ENCODE measurements at places on chromosomes 12 and 14.
A peak's percentile ranks its signal among the peaks of the same experiment; 100 is the strongest.

- no peak for DNase-seq
Measured at GRCh38 chr14:95814363-95815225, 62.0 kb upstream of the TUNAR start.

DNA sequence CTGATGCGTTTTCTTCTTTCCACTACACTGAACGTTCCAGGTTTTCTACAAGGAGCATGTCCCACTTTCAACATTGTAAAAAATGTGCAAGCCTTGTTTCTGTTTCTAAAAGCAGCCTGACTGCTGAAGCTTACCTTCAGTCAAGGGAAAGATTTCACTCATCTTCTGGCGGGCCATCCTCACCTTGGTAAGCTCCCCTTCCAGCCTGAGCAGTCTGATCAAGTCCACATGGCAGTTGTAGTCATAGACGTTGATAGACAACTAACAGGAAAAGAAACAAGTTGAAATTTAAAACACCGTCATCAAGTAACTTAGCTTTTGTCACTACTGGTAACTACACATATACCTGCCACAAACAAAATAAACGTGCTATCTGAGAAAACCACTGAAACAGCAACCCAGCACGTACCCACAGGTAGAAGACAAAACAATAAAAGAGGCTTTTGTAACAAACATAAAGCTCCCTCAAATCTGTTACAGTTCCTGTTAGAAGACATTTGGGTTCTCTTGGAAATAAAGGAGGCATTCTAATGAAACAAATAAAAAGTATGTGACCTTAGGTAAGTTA lies 11.9 kb downstream of the SART3 start:
- no peak for DNase-seq

GRCh38 chr14:105074601-105075053 lies 9.4 kb upstream of the GPR132 start:
- DNase-seq, result no peak

DNA sequence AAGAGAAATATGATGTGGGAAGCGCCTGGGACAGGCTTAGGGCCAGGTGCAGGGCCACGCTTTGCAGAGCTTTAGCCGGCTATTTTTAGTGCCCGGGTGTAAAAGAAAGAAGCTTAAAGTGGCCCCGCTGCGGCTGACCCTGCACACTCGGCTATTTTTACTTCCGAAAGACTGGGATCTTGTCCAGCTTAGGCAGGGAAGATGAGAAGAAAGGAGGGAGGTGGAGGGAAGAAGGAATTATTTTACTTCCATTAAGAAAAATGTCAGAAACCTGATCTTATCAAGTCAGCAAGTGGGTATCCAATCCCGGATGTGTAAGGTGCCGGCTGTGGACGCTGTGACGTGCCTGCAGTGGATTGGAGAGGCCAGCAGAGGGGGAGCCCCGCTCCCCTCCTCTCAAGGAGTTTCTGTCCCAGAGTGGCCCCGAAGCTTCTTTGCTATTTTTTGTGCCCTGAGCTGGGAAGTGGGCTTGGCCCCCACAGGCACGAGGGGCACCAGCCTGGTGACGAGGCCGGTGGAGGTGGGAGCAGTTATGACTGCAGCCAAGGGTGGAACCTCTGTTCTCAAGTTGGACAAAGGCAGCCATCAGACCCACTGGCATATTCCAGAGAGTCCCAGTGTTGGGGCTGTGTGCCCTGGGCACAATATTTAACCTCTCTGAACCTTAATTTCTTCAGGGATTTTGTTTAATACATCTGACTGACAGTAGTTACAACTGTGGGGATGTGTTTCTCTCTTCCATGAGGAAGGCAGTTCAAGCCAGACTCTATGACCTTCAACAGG lies 97.7 kb downstream of the ESRRB start:
- no peak for DNase-seq

- no peak for DNase-seq
Measured at GRCh38 chr12:55862286-55862685, 19.6 kb upstream of the MMP19 start.

DNA sequence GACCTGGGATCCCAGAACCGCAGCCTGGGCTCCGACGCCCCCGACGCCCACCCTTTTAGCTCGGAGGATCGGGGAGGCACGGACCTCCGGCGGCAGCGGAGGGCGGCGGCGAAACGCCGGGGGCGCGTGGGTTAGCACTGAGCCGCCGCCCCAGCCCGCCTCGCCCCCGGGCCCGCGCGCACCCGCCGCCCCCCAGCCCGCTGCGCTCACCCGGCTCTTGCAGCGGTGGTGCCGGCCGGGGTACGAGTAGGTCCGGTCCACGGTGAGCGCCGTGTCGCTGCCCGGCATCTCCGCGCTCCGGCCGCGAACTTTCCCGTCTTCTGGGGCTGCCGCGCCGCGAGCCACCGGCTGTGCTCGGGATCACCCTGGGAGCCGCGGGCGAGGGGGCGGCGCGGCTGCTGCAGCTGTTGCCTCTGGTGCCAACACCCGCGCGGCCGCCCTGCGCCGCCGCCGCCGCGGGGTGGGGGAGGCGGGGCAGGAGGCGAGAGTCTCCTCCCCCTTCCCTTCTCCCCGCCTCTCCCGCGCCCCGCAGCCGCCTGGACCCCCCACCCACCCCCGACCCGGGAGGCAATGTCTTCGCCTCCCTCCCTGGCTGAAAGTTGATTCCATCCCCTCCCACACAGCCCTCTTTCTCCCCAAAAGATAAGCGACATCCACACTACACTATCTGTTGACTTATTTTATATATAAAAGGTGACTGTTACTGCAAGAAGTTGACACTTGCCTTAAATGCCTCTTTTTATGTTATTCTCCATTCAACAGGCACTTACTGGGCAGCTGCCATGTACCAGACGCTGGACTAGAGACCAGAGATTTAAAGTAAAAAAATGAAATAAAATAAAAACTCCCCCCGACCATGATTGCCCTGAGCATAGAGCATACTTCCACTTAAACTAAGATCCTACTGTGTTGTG lies at the start of gene TMCC3:
TMCC3 (minus strand) TSS at position 415 of the 914 bp plus-strand sequence; CDS start at position 288, 127 bp downstream.
- DNase-seq, result peak; percentile 39

DNA sequence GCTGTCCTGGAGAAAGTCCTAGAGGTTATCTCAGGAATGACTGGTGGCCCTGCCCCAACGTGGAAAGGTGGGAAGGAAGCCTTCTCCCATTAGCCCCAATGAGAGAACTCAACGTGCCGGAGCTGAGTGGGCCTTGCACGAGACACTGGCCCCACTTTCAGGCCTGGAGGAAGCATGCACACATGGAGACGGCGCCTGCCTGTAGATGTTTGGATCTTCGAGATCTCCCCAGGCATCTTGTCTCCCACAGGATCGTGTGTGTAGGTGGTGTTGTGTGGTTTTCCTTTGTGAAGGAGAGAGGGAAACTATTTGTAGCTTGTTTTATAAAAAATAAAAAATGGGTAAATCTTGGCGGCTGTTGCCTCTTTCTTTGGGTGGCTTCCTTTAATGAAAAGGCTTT lies 152.8 kb downstream of the SMOC1 start:
- DNase-seq, result no peak

DNA sequence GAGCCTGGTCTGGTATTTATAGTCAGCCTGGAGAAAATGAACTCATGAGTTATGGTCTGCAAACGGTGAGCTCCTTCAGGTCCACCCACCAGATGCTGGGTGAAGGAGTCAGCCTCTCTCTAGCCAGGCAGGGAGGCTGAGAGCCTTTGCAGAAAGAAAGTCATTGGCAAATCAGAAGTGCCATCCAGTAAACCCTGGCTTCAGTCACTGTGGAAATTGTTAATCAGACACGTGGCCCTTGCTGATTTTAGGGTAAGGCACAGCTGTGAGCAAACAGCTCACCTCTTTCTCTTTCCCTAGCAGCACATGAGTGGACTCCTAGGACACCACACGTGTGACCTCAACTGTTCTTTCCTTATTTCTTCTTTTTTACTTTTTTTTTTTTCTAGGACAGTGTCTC lies 44.9 kb downstream of the CHST11 start:
- no peak for DNase-seq

DNA sequence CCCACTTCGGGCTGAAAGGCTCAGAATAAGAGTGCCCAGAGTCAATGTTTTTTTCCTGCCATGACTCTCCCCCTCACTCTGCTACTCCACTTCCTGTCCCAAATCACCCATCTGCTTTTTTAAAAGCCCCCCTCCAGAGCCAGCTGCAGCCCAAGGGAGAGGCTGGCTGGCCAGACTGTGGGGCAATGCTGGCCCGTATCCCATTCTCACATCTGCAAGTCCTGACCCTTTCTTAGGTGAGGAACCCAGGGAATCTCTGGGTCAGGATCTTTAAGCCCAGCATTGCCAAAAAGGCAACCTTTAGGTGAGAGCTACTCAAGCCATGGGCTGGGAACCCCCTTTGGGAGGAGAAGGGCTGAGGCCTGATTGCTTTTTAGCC lies 1.7 kb upstream of the ITGA5 start:
- DNase-seq, result no peak

DNA sequence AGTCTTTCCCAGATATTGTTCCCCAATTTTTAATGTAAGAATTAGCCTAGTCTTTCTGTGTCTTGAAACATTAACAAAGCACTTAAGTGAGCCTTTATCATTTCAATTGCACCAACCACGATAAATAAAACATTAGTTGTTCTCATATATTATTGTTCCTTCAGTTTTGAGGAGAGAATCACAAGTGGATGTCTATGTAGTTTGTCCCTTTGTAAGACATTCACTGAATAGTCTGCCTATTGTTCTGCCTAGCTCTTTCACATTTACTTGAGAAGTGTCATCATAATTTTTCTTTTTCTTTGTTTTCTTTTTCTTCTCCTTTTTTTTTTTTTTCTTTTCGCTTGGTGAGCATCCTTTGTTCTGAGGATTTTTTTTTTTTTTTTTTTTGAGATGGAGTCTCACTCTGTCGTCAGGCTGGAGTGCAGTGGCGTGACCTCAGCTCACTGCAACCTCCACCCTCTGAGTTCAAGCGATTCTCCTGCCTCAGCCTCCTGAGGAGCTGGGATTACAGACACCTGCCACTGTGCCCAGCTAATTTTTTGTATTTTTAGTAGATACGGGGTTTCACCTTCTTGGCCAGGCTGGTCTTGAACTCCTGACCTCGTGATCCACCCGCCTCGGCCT lies 129.7 kb downstream of the SYT1 start:
- DNase-seq, result no peak

DNA sequence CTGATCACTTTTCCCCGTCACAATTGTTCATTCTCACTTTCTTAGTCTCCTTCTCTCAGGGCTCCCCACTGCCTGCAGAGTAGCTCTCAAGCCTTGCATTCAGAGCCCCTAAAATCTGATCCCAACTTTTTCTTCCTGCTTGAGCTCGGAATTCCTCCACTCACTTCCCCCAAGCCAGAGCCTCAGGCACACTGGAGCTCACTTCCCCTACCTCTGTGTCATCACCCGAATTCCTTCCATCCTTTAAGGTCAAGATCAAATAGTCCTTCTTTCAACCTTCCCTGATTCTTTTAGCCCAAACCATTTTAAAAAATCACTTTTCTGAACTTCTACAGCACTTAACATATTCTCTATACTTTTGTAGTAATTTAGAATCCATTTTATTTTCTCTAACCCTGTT lies 34.1 kb upstream of the ATP23 start:
- DNase-seq, result no peak

- no peak for DNase-seq
Measured at GRCh38 chr12:32574585-32574984, 104.5 kb upstream of the DNM1L start.

DNA sequence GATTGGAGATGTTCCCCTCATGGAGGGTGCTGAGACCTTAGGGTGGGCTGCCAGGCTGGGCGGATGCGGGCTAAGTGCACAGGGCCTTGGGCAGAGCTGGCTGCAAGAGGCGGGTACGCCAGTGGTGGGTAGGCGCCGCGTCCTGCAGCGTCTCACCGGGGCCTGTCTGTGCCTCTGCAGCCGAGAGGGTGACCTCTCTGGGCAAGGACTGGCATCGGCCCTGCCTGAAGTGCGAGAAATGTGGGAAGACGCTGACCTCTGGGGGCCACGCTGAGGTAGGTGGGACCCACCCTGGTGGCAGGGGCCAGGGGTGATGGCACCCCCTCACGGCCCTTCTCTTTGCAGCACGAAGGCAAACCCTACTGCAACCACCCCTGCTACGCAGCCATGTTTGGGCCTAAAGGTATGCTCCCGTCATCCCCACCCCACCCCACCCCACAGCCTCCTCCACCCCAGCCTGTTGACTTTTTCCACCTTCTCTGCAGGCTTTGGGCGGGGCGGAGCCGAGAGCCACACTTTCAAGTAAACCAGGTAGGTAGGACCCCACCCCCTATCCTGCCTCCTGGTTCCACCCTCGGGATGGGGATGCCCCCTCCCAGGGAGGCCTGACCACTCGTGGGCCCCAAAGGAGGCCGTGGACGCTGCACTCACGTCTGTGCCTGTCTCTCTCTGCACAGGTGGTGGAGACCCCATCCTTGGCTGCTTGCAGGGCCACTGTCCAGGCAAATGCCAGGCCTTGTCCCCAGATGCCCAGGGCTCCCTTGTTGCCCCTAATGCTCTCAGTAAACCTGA lies 1.5 kb downstream of the CRIP1 start:
- DNase-seq, result peak; percentile 67

DNA sequence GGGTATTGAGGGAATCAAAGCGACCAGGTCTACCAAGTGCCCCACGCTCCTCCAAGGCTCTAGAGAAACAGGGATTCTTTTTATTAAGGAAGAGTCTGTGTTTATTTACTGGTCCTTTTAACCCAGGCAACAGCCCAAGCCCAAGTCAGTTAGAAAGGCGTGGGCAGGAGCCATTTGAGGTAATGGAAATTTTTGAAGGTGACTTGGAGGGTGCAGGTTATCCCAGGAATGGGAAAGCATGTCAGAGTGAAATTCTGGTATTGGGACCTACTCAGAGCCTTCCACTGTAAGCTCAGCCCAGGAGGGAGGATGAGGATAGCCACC lies 2.9 kb downstream of the SLC6A12 start:
- no peak for DNase-seq

- DNase-seq, result no peak
Measured at GRCh38 chr14:102588821-102589220, 3.6 kb upstream of the RCOR1 start.

DNA sequence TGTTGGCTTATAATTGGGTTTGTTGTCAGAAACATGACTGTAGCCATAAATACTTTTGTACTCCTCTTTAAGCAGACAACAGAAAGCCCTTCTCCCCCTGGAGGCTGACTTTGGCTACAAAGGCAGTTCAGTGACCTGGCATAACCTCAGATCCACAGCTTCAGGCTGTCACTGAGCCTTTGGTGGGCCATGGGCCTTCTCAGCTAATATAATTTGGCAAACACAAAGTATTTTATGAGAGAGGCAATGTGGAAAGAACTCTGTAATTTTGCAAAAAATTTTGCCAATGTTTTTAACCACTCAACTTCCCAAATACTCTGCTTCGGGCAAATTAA lies 15.5 kb upstream of the MGP start:
- DNase-seq, result no peak

DNA sequence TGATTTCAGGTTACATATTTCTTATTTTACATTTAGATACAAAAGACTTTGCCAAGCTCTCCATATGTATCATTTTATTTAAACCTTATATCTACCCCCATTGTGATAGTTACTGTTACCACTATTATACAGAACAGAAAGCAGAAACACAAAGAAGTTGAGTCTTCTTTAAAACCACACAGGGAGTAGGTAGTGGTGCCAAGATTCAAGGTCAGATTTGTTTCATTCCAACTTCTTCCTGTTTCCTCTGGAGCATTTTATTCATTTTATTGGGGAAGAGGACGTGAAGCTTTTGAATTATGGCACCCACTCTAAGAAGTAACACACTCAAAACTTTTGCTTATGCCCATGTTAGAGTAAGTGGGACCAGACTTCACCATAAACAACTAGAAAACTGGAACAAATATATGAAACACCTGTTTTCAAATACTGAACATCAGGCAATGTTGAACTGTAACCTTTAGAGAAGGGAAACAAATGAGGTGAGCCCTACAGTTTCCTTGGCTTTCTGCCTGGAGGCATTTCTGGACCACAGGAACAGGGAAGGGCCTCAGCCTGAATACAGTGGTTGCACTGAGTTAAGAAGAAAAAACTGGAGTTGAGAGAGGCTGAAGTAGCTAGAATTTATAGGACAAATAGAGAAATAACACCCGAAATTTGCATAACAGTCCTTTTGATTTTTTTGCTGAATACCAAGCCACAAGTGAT lies 160.4 kb upstream of the SSTR1 start:
- no peak for DNase-seq

Data from activated T-cell treated with anti-CD3 and anti-CD28 coated beads, Interleukin-2, amount 50 U/mL, for 1 hour (primary cell).